Stimulated activated CD8-positive, alpha-beta memory T cell treated with anti-CD3 and anti-CD28 coated beads, Interleukin-7, amount 100 ng/mL, for 1 hour (primary cell): ENCODE measurements at places on chromosomes 3 and 15.
A peak's percentile ranks its signal among the peaks of the same experiment; 100 is the strongest.

- no peak for DNase-seq
Observed at GRCh38 chr15:56678571-56678970, 54.7 kb downstream of the ZNF280D start.

- DNase-seq: no peak
Observed at GRCh38 chr15:80721476-80721875, 26.4 kb downstream of the ABHD17C start.

- no peak for DNase-seq
Observed at GRCh38 chr15:40436116-40436891, 4.4 kb upstream of the BAHD1 start.

- DNase-seq: no peak
Observed at GRCh38 chr15:78398076-78398825, 39.8 kb upstream of the IREB2 start.

DNA sequence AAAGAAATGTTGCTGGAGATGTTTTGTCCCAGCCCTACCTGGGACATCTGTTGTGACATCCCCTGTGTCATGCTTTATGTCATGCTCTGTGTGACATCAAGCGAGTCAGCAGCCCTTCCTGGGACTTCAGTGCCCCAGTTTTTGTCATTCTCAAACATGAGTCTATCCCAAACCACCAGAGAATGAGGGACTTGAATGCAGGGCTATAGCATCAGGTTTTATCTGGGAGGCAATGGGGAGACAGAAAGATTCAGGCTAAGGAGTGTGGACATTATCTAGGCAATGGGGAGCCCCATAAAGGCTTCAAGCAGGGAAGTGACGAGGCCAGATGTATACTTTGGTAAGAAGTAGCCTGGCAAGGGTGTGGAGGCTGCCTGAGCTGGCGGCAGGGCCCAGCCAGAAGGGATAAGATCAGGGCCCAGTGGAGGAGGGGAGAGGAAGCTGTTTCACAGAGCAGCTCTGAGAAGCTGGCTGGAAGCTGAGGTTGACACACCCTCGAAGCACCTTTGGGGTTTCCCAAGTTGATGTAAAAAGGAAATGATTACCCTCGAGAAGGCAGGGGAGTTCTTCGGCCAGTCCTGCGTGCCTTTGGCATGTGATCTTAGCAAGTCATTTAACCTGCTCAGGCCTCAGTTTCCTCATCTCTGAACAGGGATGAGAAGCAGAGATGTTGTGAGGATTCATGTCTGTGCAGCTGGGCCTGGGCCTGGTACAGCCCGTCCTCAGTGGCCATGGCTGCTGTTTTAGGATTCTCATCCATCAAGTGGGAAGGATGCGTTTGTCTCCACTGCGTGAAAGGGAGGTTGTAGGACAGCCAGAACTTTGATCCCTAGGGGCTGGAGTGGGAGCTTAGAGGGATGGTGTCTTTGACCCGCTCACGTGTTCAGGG, 34.3 kb downstream of the IRAK2 start:
- peak; percentile 30 for DNase-seq

DNA sequence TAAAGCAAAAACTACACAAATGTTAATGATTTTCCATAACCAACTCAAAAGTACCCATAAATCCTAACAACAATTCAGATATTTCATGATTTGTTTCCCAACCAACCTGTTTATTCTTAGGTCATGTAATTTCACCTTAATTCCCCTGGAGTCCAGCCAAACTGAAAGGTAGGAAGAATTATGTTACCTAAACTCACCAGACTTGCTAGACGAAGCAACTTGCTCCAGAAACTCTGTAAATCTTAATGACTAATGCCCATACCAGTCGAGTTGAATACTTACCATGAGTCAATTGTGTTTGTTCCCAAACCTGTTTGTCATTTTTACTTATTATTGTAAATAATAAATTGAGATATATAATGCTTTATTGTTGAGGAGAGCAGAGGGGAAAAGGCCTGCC, 1030.0 kb downstream of the TBL1XR1 start:
- DNase-seq: no peak

- DNase-seq: no peak
Observed at GRCh38 chr15:56877255-56877970, 41.0 kb upstream of the TCF12 start.

- DNase-seq: no peak
Observed at GRCh38 chr15:83959477-83959876, 276.1 kb upstream of the GOLGA6L4 start.

- DNase-seq: no peak
Observed at GRCh38 chr3:117602058-117602644, 892.6 kb downstream of the TUSC7 start.

- no peak for DNase-seq
Observed at GRCh38 chr15:30924353-30924752, 20.6 kb downstream of the FAN1 start.
